Kidney capillary endothelial cell (primary cell): ENCODE measurements at places on chromosomes 12 and 14.

GRCh38 chr14:74144789-74145188 is 60.0 kb downstream of the LIN52 start:
- DNase-seq = no peak

DNA sequence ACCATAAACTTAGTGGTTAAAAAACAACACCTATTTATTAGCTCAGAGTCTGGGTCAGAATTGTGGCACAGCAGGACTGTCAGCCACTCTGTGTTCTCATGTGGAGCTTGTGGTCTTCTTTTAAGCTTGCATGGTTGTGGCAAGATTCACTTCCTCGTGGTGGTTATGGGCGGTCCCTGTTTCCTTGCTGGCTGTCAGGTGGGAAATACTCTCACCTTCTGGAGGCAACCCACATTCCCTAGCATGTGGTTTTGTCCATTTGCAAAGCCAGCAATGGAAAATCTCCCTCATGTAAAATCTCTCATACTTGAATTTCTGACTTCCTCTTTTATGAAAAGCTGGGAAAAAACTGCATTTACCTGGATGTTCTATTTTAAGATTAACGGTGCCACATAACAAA is 229.8 kb downstream of the ALX1 start:
- no peak for DNase-seq

DNA sequence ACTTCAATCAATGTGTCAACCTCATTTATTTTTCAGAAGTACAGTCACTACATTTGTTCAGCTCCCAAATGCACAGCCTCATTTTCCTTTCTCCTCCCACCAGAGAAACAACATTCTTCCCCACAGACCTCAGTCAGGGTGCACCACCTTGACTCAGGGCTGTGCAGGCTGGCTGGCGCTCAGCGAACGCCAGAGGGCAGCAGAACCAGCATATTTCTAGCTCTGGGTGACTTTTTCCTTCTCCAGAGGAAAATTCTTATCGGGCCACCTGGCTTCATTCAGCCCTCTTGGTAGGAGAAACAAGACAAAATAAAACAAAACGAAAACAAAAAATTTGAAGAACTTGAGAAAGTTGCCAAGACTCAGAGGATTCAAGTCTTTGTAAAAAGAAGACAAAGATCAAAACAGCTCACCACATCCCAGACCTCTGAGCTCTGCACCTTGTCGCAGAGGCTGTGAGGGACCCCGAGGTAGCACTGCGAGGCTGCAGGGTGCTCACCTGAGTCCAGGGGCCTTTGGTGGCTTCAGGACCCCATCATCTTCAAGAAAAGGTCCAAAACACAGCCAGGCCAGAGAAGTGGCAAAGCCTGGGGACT is 33.7 kb downstream of the PAH start:
- DNase-seq = peak; percentile 15

GRCh38 chr12:3667485-3667884 is 85.4 kb downstream of the CRACR2A start:
- DNase-seq = no peak

- DNase-seq = no peak
These were observed 167.4 kb downstream of the PHLDA1 start for GRCh38 chr12:75864161-75864560.

DNA sequence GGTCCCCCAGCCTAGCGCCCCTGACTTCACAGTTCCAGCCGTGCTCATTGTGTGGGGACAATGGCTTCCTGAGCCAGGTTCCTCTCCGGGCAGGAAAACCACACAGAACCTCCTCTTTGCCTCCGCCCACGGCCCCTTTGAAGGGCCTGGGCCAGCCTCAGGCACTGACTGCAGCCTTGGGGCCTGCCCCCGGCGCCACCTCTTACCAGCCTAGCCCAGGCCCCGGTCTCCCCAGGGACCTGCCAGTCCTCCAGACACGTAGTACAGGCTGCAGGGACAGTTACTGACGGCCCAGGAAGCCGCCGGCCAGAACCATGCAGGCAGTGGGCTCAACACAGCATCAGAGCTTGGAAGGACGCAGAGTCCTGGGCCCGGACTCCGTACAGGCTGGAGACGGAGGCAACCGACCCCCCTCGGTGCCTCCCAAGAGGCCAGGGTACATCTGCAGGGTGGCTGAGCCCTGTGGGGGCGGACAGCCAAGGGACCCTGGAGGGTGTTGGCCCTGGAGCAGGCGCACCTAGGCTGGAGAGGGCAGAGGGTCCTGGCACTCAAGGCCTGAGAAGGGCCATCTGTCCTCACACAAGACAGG is 20.9 kb upstream of the NUDT14 start:
- DNase-seq = peak; percentile 44

- DNase-seq = no peak
These were observed 13.4 kb upstream of the SMOC1 start for GRCh38 chr14:69865701-69866365.

DNA sequence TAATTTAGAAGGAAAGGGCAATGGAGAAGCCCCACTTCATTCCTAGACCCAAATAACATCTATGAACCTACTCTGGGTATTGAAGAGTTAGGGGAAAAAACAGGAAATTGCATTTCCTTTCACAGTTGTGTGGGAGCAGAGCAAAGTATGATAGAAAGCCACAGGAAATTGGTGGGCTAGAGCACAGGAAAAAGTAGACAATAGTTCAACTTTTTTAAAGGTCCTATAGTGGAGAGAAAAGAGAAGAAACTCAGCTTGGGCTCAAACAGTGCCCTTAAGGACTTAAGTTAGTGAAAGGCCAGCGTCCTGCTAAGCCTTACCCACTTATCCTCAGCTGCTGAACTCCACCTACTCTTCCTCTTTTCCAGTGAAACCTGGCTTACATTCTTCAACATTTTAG is 258.1 kb downstream of the DPY19L2 start:
- DNase-seq = peak; percentile 7

GRCh38 chr12:55698965-55699364 is 8.7 kb downstream of the ITGA7 start:
- DNase-seq = no peak

GRCh38 chr12:108097160-108097911 is 31.8 kb upstream of the WSCD2 start:
- no peak for DNase-seq

GRCh38 chr12:52007158-52007921 is 594 bp downstream of the TAMALIN start:
- peak; percentile 44 for DNase-seq

GRCh38 chr12:60494244-60494643 is 898.4 kb downstream of the SLC16A7 start:
- peak; percentile 29 for DNase-seq

DNA sequence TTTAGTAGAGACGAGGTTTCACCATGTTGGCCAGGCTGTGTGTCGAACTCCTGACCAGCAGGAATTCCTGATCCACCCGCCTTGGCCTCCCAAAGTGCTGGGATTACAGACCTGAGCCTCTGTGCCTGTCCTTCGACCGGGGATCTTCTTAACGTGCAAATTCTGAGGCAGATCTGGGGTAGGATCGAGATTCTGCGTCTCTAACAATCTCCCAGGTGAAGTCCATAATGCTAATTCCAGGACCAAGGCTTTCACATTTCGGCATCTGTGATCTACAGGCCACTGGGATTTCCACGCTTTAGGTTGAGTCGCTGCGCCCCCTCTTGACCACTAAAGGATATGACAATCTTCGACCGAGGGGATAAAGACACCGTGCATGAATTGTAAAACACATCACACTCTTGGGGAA is 24.8 kb downstream of the FOS start:
- DNase-seq = peak; percentile 66

- no peak for DNase-seq
These were observed 166.8 kb downstream of the DAD1 start for GRCh38 chr14:22422238-22422637.

DNA sequence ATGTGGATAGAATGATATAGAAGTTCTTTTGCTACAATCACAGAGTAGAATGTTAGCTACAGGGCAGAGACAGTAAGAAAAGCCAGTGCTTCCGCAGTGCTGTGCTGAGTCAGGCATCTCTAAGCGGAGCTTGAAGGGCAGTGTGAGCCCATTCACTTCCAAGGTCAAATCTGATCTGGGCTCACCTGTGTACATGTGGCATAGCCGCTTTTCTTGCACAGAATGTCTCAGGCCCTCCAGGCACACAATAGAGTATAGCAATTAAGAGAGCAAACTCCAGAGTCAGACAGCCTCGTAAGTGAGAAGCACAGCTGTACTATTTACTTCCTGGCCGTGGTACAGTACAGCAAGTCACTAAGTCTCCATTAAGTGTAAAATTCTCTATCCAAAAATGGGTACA is 26.8 kb downstream of the CORO1C start:
- no peak for DNase-seq

DNA sequence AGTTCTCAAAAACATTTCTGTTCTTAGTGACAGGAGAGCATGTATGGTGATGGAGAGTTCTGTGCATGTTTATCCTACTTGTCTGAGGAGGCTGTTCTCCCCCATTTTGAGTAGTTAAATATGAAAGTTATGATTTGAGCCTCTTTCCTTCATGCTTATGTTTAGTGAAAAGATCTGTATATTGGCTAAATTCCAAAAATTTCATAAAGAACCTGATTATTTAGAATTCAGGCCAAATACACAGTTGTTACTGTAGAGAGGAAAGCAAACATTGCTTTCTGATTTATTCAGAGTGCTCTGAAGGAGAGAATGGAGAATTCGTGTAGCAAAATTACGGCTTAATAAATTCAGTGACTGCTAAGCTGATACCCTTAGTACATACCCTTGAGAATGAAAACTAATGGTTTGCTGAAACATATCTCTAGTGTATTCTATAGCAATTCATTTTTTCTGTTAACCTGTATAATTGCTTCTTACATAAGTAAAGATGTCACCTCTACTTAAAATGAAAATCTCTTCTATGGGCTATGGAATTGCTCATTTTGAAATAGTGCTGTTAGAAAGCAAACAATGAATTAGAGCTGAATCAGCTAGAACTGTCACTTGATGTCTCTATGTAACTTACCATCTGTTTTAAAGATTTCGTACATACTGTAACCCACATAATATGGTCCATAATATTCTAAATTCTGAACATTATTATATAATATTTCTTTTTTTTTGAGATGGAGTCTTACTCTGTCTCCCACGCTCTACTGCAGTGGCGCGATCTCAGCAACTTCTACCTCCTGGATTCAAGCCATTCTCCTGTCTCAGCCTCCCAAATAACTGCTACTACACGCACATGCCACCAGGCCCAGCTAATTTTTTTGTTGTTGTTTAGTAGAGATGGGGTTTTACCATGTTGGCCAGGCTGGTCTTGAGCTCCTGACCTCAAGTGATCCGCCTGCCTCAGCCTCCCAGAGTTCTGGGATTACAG is 417.0 kb upstream of the RGS6 start:
- DNase-seq = no peak

GRCh38 chr12:21547437-21547836 is 21.3 kb downstream of the SPX start:
- DNase-seq = no peak
